ENCODE measurements at places on chromosomes 12 and 14. TPM values are rescaled to one million over a fixed set of nuclear protein-coding genes. Genes with fewer than 3 reads are reported as not detected.

- H3K4me1 ChIP-seq = no peaks in the 10 kb centered on the region
- no peaks in the 10 kb centered on the region for H3K27me3 ChIP-seq
- H3K36me3 ChIP-seq = no peaks in the 10 kb centered on the region
- H3K4me3 ChIP-seq = no peak overlapping the region
- no peak for DNase-seq
Measured at GRCh38 chr14:100422556-100423316, 99.6 kb downstream of the SLC25A47 start.

The CLEC6A gene
- total RNA-seq = not detected

The NOP9 gene
- total RNA-seq = 18.4 TPM

The RNASE1 gene
- total RNA-seq = 1,186 TPM

DNA sequence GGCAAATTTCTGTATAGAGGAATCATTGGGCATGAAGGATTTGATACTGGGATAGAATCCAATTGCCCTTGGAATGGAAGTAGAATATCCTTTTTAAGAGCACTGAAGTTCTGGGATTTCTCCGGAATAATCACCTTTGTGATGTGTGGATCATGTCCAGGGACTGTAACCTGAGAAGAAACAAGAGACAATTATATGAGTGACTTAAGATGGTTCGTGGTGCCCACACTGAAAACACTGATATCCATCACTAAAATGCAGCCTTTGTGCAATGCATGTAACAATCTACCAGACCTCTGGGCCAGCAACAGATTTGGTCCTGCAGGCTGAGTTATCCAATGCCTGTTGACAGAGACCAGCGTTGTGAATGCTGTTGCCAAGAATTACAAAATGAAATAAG, 48.5 kb downstream of the MDM2 start:
- H3K27ac ChIP-seq = no peak overlapping the region
- no peak for DNase-seq
- no peaks in the 10 kb centered on the region for H3K4me1 ChIP-seq
- no peak overlapping the region for H3K4me3 ChIP-seq
- no peaks in the 10 kb centered on the region for H3K27me3 ChIP-seq
- no peaks in the 10 kb centered on the region for H3K36me3 ChIP-seq

The TAS2R20 gene
- 4.6 TPM for total RNA-seq

The FAM90A1 gene
- total RNA-seq = 0.29 TPM

DNA sequence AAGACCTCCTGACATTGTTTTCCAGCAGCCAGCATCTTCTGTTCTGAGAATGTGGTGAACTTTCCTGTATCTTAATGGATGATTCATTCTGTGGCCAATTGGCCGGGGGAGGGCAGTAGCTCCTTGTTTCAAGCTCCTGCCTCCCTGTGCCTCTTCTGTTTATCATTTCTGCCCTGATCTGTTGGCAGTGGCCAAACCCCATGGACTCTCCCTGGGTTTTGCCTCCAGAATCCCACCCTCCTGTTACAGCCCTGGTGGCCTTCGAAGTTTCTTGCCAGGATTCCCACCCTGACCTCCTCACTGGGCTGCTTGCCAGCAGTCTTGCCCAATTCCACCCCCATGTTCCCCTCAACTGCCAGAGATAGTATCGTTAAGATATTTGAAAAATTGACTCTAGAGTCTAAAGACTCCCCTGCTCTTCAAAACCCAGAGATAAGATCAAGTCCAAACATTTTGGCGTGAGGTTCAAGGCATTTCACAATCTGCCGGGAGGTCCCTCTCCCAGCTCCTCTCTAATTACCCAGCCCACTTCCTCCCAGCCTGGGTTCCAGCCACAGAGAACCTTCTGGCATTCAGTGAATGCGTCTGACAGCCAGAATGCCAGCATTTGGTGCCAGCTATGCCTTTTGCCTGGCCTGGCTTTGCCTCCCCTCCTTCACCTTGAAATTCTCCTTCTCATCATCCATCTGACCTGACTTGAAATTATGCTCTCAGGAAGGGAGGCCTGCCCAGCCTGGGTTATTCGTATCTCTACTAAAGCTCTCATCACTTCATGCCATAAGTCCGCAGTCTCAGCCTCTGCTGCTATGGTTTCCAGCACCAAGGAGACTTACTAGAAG, 37.7 kb upstream of the TXNRD1 start:
- H3K4me1 ChIP-seq = peaks cover 24% of the 10 kb centered on the region
- H3K36me3 ChIP-seq = no peaks in the 10 kb centered on the region
- peak overlapping the region; percentile 40 for H3K4me3 ChIP-seq
- DNase-seq = peak; percentile 91

DNA sequence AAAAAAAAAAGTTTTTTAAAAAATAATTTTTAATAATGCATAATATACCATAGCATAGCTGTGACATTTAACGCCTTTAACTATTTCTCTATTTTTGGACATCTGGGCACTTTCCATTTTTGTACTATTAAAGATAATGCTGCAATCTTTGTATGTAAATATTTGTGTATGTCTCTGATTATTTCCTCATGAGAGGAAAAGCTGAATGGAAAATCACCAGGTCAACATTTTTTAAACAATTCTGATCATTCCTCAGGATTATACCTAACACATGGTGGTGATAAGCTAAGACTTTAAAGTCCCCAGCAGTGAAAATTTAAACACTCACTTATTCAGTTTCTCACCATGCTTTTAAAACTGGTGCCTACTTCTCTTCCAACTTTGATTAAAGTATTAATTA, 31.3 kb upstream of the NR1H4 start:
- no peak overlapping the region for H3K4me3 ChIP-seq
- H3K36me3 ChIP-seq = no peaks in the 10 kb centered on the region
- DNase-seq = no peak
- no peaks in the 10 kb centered on the region for H3K27me3 ChIP-seq

DNA sequence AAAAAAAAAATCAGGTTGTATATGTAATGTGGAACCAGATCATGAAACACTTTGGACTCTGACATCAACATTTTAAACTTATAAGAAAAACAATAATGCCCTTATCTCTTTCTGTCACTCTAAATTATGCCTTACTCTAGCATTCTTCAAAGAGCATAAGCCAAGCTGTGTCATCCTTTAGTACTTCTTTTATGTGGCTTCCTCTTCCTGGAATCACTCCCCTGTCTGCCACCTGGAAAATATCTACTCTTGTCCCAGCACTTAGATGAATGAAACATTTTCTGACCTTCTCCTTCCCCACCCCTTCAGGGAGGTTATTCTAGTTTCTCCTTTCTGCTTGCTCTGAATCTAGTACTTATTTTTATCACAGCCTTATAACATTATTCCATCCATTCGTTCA, 101.2 kb downstream of the CNTN1 start:
- H3K27ac ChIP-seq = no peak overlapping the region
- no peaks in the 10 kb centered on the region for H3K36me3 ChIP-seq
- no peaks in the 10 kb centered on the region for H3K4me1 ChIP-seq

DNA sequence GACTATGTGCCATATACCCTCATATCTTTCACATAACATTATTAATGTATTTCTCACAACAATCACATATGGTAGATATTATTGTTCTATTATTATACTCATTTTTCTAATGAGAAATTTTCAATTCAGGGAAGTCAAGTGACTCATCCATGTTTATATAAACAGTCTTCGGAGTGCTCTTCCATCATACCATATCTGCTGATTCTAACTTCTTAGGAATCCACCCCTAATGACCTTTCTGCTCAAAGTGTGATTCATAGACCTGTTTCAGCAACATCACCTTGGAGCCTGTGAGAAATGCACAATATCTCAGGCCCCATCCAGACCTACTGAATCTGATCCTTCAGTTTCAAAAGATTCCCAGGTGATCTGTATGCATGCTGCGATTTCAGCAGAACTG, 39.8 kb upstream of the OVCH1 start:
- no peaks in the 10 kb centered on the region for H3K36me3 ChIP-seq
- no peaks in the 10 kb centered on the region for H3K4me1 ChIP-seq
- H3K27me3 ChIP-seq = no peaks in the 10 kb centered on the region
- no peak for DNase-seq
- no peak overlapping the region for H3K4me3 ChIP-seq
- no peak overlapping the region for H3K27ac ChIP-seq

GRCh38 chr12:1629338-1630132, 504 bp downstream of the WNT5B start:
- H3K4me3 ChIP-seq = peak overlapping the region; percentile 50
- H3K4me1 ChIP-seq = no peaks in the 10 kb centered on the region
- H3K36me3 ChIP-seq = no peaks in the 10 kb centered on the region
- H3K27ac ChIP-seq = peak overlapping the region; percentile 53
- H3K27me3 ChIP-seq = no peaks in the 10 kb centered on the region

The MUCL1 gene
- 95.6 TPM for total RNA-seq

GRCh38 chr12:124394462-124395128, 99.7 kb downstream of the RFLNA start:
- H3K27me3 ChIP-seq = no peaks in the 10 kb centered on the region
- H3K4me1 ChIP-seq = peaks cover 25% of the 10 kb centered on the region
- H3K4me3 ChIP-seq = no peak overlapping the region
- H3K36me3 ChIP-seq = no peaks in the 10 kb centered on the region

The MYO1A gene
- 0.98 TPM for total RNA-seq

DNA sequence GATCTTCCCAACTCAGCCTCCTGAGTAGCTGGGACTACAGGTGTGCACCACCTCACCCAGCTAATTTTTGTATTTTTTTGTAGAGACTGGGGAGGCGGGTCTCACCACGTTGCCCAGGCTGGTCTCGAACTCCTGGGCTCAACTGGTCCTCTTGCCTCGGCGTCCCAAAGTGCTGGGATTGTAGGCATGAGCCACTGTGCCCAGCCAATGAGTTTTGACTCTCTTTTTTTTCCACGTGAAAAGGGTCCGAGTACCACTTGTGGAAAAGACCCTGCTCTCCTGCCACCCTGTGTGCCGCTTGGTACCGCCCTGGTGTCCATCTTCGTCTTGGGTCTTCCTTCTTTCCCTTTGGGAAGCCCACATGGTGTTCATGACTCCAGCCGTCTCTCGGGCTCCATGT, 17.6 kb downstream of the TEDC1 start:
- no peak overlapping the region for H3K27ac ChIP-seq
- no peak for DNase-seq
- H3K4me1 ChIP-seq = no peaks in the 10 kb centered on the region
- H3K27me3 ChIP-seq = no peaks in the 10 kb centered on the region

The PPP1CC gene
- 106 TPM for total RNA-seq

- H3K27ac ChIP-seq = no peak overlapping the region
- peaks cover 77% of the 10 kb centered on the region for H3K27me3 ChIP-seq
- H3K36me3 ChIP-seq = no peaks in the 10 kb centered on the region
Measured at GRCh38 chr14:36647824-36648753, 13.6 kb upstream of the PAX9 start.

DNA sequence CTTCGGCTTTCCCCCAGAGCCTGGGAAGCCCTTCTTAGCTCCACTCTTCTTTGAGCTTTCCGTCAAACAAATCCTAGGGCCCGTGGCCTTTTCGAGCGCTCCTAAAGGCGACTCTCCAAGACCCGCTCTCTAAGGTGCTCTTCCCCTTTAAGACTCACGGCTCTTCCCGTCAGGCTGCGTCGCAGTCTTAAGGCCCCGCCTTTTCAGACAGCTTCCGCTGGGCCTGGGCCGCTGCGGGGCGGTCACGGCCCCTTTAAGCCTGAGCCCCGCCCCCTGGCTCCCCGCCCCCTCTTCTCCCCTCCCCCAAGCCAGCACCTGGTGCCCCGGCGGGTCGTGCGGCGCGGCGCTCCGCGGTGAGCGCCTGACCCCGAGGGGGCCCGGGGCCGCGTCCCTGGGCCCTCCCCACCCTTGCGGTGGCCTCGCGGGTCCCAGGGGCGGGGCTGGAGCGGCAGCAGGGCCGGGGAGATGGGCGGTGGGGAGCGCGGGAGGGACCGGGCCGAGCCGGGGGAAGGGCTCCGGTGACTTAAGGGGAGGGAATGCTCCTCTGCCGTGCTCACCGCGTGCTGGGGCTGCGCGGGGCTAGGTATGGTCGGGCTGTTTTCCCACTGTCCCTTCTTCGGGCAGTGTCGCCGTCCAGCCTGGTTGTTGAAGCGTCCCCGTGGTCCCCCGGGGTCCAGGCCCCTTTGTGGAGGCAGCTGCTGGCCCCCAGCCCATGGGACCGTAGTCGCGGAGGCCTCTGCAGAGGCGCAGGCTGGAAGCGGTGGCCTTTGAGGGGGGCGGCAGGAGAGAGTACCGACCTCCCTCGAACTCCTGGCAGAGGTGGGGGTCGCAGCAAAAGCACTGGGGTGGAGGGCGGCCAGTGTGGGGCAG, at the start of gene PEX5:
PEX5 (plus strand) TSS at position 289 of the 870 bp plus-strand sequence. CDS start 692 bp downstream, outside the sequence.
- no peaks in the 10 kb centered on the region for H3K36me3 ChIP-seq
- peak within 1 kb of the TSS; percentile 93 for H3K4me3 ChIP-seq
- no peaks in the 10 kb centered on the region for H3K27me3 ChIP-seq

The MARS1 gene
- 65.9 TPM for total RNA-seq

The AKAP6 gene
- 1.1 TPM for total RNA-seq

The BCL2L14 gene
- total RNA-seq = 1.6 TPM

DNA sequence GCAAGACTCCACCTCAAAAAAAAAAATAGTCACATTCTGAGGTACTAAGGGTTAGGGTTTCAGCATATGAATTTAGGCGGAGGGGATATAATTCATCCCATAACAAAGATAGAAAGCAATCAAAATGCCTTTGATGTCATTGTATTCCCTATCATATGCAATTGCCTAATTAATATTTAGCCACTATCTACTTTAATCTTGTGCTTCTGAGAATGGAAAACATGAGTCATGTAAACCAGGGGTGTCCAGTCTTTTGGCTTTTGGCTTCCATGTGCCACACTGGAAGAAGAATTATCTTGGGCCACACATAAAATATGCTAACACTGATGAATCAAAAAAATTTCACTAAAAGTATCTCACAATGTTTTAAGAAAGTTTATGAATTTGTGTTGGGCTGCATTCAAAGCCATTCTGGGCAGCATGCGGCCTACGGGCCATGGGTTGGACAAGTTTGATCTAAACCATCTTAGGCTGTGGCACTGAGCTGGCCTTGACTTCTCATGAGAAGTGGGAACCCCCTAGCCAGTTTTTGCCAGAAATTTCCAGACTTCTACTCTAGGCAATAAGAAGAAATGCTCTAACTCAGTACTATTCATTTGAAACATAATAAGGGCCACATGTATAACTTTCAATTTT, 219.8 kb downstream of the PTPRO start:
- DNase-seq = no peak
- H3K27ac ChIP-seq = no peak overlapping the region
- no peaks in the 10 kb centered on the region for H3K36me3 ChIP-seq
- H3K4me3 ChIP-seq = no peak overlapping the region

The HOXC5 gene
- 0.73 TPM for total RNA-seq

DNA sequence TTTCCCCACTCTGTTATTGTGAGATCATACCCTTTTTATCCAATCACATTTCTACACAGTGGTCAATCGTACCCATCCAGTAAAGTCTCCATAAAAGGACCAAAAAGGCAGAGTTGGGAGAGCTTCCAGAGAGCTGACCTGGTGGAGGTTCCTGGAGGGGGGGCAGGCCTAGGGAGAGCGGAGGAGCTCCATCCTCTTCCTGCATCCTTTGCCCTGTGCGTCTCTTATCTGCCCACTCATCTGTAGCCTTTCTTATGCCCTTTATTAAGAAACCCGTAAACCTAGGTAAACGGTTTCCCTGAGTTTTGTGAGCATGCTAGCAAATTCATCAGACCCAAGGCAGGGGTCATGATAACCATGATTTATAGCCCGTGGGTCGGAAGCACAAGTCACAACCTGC, 26.2 kb downstream of the EVL start:
- H3K27ac ChIP-seq = no peak overlapping the region
- no peaks in the 10 kb centered on the region for H3K4me1 ChIP-seq
- H3K4me3 ChIP-seq = no peak overlapping the region
- H3K36me3 ChIP-seq = no peaks in the 10 kb centered on the region
- DNase-seq = no peak
- H3K27me3 ChIP-seq = no peaks in the 10 kb centered on the region

Data from breast epithelium (tissue), 4 donors.